ENCODE measurements at places on chromosomes 7 and 10.

DNA sequence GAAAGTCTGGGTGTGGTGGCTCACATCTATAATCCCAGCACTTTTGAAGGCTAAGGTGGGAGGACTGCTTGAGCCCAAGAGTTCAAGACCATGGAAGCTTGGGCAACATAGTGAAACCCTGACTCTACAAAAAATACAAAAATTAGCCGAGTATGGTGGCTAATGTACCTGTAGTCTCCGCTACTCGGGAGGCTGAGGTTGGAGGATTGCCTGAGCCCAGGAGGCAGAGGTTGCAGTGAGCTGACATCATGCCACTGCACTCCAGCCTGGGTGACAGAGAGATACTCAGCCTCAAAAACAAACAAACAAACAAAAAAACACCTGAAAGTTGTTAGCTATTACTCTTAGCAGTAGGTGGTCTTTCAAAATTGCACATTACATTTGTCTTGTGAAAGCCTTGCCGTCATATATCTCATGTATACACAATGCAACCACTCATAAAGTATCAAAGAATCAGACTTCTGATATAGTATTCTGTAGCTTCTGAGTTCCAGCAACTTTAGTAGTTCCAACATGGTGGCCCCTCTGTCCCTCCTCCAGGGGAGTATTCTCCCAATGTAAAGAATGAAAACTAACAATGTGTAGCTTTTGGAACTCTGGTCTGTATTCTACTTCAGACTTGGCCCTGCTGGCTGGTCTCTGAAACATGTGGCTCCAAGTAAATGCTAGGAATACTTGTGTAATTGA, 101.5 kb downstream of the ZNF92 start:
- no peak for DNase-seq

DNA sequence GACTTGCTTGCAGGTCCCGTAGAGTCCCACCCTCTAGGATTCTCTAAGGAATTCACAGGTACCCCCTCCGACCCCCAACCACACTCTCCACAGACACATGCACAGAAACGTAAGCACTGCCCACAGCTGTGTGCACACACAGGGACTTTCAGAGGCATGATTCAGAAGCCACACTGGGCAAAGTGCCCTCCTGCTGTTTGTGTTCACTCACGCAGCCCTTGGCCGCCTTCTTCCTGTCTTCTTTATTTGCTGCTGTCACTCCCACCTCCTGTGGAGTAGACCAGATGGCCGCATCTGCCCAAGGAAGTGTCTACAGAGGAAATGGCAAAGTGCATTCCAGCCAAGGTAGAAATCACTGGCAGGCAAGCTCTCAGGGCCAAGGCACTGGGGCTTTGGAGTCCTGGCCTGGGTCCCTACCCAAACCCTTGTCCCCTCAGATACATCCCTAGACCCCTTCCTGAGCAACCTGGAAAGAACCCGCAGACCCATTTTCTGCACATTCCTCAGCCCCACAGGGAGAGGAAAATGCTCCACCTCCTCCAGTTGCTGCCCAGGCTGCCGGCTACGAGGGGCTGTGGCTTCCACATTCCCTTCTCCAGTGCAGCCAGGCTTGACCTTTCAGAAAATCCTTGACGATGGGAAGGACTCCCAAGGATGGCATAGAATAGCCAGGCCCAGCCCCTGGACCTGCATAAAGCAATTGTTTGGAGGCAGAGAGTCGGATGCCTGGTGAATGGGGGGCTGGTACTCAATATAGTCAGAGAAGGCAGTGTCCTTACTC, 21.6 kb upstream of the GIMAP8 start:
- no peak for DNase-seq

- no peak for DNase-seq
Observed at GRCh38 chr10:11701451-11702095, 40.6 kb upstream of the ECHDC3 start.

GRCh38 chr7:25408012-25408687, 179.9 kb upstream of the NPVF start:
- no peak for DNase-seq

DNA sequence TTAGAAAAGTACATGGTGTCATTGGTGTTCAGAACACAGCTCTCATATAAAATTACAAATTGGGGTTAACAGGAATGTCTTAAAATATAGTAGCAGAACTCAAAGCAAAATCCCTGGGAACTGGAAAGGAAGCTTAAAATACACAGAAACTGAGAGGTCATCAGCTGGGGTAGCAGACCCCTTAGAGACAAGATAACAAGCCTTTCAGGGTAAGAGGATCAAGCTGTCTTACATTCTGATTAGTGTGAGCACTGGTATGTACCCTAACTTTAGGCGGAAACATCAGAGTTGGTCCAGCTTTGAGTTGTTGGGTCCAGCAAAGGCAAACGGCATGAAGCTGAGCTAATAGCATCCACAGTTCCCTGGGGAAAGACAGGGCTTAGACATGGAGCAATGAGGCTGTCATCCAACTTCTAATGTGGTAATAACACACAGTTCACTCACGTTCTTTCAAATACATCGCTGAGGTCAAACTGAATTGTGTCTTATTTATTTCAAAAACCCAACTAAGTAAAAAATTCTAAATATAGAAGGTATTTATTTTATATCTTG, 32.6 kb downstream of the ARHGAP21 start:
- no peak for DNase-seq

GRCh38 chr7:36084485-36085091, 68.5 kb upstream of the EEPD1 start:
- no peak for DNase-seq

DNA sequence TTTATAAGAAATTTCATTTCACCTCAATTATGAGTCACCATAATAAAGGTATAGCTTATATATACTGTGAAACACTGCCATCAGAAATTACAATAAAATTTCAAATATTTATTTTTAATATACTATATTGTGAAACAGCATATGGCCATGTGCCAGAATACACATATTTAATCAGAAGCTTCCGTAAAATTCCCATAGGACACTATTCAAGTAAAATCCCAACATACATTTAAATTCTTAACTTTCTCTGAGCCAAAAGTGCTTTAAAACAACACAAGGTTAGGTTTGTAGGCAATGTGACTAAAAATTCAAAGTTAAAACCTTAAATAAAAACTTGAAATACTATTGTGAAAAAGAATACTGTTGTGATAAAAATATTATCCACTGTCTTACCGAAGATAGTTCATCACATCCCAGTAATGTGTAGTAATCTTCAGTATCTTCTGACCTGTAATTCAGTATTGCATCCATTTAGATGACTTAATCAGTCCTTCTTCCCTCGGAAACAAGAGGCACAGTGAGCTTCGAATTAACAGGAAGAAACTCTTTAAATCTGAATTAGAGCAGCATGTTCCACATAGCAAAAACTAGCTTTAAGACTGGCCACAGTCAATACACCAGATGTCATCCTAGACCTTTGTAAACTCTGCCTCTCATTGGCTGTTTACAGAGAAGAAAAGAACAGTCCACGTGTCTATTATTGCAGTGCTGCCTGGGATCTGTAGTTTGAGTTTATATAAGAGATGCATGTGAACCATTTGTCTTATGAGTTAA, at the start of gene DNAJC12:
Gene DNAJC12, minus strand, starts transcription at position 648 of the 774 bp plus-strand sequence. Its CDS starts 177 bp downstream, at position 471.
- peak; percentile 68 for DNase-seq

- DNase-seq, result no peak
Observed at GRCh38 chr10:20006169-20006870, 190.1 kb downstream of the PLXDC2 start.

DNA sequence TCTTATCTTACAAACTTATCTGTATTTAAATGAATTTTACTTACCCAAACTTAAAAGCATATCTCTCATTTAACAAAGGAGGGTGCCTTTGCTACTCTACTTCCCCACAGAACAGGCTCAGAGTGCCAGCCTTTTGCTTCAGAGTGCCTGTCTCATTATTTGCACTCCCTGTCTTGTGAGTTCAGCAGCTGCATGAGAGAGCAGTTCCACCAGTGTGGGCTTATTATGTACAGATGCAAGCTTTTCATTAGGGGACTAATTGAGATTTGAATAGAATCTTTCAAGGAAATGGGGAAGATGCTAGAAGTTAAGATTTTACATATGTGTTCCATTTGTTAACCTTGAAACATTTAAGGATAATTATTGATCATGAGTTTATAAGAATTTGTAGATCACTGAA, 310.2 kb upstream of the LRRN3 start:
- no peak for DNase-seq

DNA sequence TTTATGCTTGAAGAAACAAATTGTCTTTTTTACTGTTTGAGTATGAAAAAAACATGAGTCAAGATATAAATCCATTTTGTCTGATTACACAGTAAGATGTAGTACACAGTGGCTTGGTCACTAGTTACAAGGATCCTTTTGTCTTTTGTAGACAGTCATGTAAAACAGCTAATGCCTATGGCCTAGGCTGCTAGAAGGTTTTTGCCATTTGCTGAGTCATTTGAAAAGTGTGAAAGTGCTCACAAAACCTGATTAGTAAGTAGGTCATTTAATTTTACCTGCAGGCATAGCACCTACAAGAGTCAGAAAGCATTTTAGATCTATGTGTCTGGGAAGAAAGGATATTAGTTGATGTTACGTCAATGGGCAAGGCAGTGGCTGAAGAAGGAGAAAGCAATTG, 819.4 kb downstream of the MAGI2 start:
- DNase-seq, result no peak

DNA sequence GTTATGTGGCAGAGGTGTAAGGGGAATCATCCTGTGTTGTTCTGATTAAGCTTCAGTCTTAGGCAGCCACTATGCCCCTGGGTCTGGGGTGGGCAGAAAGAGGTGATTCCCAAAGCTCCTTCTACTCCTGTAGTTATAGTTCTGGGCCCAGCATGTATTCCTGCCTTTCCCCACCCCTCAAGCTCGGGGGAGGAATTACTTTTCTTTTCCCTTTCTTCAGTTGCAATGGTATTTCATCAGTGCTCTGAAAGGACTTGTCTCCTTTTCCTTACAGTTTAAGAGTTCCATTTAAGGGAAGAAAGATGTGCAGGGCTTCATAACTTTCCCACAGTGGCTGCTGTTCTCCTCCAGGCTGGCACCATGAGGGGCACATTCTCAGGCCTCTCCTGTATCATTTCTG, 94.2 kb downstream of the MTPAP start:
- DNase-seq, result no peak

- no peak for DNase-seq
Observed at GRCh38 chr10:67306588-67307205, 380.9 kb downstream of the LRRTM3 start.

DNA sequence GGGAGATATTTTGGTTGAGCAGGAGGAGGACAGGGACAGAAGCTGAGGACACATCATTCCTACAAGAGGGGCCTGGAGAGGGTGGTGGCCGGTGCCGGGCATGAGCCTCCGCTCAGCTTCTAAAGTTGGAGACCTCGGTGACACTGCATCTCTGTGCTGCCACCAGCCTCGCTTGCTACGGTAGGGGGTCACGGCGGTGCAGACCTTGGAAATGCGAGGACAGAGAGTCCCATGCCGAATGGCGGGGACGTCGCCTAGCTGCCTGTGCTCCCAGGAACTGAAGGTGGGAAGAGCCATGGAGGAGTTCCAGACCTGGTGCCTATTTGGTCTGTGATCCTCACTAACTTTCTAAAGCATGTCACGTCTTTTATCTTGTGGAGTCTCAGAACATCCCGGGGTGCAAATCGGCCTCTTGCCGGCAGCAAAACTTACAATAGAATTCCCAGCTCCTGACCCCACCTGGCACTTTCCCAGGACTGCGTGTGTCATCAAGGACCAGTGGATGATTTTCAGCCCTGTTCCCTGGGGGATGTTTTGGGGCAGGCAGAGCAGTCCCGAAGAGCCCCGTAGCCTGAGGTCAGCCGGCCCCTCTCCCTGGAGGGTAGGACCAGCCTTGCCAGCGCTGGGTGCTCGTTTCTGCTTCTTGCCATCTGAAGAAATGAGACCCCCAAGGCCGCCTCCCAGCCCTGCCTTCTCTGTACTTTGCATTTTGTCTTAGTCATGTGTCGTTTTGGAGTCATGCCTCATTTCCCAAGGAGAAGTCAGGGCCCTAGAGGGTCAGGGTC, 205.8 kb upstream of the SHH start:
- DNase-seq, result no peak

DNA sequence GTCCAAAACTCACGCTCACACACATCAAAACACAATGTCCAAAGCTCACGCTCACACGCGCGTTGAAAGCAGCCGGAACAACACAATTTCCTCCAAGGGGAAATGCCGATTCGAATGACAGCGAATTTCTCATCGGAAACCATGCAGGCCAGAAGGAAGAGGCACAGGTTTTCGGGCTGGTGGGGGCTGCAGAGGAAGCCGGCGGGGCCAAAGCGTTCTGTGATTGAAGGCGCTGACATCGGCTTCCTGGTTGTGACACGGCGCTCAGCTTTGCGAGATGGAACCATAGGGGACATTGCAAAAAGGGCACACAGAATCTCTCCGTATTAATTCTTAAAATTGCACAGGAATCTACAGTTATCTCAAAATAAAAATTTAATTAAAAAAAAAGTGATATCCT, 61.3 kb downstream of the FOXL3 start:
- DNase-seq, result no peak

GRCh38 chr7:133167300-133167699, 85.4 kb upstream of the CHCHD3 start:
- DNase-seq, result no peak
